ENCODE measurements at places on chromosomes 16 and 17.

GRCh38 chr17:60468371-60468770 is 46.1 kb downstream of the CHCT1 start:
- no peak for DNase-seq

DNA sequence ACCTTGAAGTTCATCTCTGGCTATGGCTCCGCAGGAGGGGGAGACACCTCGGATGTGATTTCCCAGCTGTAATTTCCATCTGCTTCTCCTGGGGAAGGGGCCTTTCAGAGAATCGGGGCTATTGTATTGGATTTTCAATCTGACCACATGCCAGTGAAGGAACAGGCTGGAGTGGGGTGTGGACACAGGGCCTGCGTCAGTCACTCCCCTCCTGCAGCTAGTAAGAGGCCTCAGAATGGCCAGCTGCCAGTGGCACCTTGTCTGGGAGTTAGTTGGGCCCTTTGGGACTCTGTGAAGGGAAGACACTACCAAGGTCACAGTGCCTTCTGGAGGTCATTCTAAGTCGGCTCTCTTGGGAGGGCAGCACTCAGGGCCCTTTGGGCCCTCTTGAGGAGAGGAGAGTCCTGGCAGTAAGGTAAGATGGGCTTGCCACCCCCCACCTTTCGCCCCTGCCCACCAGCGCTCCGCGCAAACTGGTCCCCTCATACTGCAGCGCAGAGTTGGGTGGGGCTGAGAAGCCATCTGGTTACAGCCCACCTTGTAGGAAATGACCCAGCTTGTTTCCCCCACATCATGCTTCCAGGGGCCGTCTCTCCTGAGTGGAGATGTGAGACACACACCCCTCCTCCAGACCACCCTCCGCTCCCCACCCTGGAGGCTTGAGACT is 5.4 kb downstream of the NXPH3 start:
- DNase-seq, result no peak

GRCh38 chr16:29256501-29256981 is 150.0 kb downstream of the NPIPB11 start:
- peak; percentile 39 for DNase-seq

- DNase-seq, result no peak
Measured at GRCh38 chr17:41559548-41559947, 12.3 kb downstream of the KRT9 start.

- peak; percentile 52 for DNase-seq
Measured at GRCh38 chr17:205148-205669, 23.8 kb upstream of the DOC2B start.

All from eye (tissue), 1 donor.